ENCODE measurements at places on chromosomes 7 and 10.
A peak's percentile ranks its signal among the peaks of the same experiment; 100 is the strongest.

DNA sequence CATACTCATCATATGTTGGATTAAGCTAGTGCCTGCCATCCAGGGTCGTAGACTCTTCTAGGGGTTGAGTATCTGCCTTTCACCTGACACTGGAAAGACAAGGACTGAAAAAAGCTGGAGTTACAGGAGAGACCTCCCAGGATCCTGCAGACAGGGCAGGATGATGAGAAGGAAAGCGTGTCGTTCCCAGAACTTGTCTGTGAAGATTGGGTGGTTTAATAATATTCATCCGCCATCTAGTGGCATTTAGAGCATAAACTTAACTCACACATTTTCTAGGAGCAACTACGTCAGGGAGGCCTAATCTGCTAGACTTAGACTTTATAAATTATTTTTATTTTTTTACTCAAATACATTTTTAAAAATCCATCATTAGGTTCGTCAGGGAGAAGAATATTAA lies 59.6 kb downstream of the ADRB1 start:
- peak; percentile 68 for DNase-seq

DNA sequence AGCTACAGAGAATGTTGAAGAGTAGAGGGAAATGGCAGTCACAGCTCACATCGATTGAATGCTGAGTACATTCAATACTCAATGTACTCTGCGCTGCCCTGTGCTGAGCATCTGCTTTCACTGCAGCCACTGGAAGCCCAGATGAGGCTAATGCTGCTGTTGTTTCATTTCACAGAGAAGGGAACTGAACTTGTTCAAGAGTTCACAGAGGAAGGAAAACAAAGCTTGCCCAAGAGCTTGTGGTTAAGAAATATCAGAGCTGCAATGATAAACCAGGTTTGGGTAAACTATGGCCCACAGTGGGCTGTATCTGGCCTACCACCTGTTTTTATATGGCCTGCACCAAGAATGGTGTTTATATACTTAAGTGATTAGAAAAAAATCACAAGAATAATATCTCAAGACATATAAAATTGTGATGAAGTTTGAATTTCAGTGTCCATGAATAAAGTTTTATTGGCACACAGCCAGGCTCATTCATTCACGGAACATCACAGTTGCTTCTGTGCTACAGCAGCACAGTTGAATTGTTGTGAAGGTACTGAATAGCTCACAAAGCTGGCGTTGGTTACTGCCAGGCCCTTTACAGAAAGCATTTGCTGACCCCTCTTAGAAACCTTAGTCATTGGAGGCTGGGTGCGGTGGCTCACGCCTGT lies 64.1 kb downstream of the CFAP58 start:
- DNase-seq, result no peak

GRCh38 chr7:66380272-66380888 lies 175.2 kb downstream of the TPST1 start:
- DNase-seq, result no peak

DNA sequence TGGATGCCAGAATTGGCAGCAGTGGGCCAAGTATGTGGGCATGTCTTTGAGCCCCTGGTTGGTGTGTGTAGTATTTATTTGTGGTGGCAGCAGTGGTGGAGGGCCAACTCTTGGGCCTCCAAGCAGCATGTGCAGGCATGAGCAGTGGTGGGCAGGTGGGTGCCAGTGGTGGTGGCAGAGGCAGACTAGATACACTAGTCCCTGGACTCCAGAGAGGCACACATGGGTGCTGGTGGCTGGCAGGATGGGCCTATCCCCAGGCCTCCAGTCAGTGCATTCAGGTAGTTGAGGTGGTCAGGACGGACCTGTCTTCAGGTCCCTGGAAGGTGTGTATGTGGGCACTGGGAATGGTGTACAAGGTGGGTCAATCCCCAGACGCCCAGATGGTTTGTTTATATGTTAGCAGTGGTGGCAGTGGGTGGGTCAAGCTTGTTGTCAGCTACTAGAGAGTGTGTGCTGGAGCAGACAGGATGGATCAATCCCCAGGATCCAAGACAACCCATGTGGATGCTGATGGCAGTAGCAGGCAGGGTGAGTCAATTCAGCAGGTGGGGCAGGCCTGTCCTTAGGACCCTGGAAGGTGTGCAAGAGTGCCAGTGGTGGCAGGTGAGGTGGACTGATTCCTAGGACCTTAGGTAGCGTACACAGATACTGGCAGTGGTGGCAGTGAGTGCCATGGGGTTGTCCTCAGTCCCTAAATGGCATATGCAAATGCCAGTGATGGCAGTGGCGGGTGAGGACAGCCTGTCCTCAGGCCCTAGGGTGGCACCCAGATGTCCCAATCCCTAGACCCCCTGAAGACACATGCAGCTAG lies 294.3 kb downstream of the RPS24 start:
- DNase-seq, result no peak

DNA sequence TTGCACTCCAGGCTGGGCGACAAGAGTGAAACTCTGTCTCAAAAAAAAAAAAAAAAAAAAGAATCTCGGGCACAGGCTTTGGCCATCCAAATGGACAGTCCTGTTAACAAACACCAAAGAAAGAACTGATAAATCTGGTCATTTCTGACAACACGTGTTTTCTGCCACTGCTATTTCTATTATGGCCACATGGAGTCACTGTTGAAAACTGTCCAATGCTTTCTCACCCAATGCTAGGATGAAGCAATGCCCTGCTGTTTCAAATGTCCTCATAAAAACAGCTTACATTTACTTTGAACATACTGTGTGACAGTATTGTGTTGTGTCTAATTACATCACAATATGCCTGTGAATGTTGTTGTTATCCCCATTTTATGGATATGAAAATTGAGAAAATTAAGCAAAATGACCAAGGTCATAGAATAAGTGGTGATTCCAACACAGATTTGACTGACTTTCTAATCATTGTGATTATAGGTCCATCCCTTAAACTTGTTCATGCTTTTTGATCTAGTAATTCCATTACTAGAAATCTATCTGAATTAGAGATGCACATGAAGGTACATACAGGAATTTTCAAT lies 19.9 kb upstream of the MAP3K8 start:
- peak; percentile 49 for DNase-seq

DNA sequence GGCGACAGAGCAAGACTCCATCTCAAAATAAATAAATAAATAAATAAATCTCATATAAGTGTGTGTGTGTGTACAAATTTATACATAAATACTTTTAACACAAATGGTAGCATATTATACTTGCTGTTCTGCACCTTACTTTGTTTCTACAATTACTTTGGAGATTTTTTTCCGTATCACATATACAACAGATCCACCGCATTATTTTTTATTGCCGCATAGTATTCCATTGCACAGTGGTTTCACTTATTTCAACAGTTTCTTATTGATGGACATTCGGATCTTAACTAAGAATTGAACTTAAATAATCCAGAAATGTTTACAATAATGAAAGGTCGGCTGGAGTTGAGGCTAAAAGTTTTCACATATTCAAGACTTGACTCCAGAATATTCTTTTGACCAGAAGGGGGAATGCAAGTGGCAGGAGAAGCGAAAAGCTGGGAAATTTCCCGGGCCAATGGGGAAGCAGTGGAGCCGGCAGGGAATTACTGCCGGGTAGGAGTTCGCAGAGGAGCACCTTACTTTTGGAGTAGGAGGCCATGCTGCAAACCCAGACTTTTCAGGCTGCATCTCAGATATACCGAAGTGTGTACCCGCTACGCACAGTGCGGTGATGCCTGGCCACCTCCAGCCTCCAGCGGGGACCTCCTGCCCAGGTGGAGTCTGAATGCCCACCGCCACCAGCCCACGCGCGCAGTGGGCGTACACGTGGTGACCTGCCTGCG lies 415 bp upstream of the CNNM1 start:
- no peak for DNase-seq
